Hematopoietic multipotent progenitor cell treated with erythropoietin and hydrocortisone succinate and interleukin-3 and kit ligand, for 6 days (in vitro differentiated cells): ENCODE measurements at places on chromosomes 2 and 18.

- peak; percentile 78 for DNase-seq
These were observed 387.8 kb downstream of the ZNF521 start for GRCh38 chr18:24964216-24964615.

DNA sequence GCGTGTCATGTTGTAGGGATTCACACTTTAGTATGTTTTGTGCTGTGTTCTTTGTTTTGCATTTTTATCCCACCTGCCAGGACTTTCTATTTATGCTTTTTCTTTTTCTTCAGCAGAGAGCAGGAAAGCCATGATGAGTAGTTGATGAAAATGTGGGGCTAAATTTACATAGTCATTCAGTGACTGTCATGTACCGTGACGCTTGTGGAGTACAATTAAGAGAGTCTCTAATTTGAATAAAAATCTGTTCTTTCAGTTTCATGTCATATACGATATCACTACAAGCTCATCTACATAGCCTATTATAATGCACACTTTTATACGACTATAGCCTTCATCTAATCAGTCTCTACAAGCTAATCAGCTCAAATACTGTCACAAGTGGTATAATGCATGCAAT lies 112.7 kb upstream of the SPATS2L start:
- DNase-seq: no peak

- no peak for DNase-seq
These were observed 37.6 kb downstream of the LMAN2L start for GRCh38 chr2:96702098-96702785.

DNA sequence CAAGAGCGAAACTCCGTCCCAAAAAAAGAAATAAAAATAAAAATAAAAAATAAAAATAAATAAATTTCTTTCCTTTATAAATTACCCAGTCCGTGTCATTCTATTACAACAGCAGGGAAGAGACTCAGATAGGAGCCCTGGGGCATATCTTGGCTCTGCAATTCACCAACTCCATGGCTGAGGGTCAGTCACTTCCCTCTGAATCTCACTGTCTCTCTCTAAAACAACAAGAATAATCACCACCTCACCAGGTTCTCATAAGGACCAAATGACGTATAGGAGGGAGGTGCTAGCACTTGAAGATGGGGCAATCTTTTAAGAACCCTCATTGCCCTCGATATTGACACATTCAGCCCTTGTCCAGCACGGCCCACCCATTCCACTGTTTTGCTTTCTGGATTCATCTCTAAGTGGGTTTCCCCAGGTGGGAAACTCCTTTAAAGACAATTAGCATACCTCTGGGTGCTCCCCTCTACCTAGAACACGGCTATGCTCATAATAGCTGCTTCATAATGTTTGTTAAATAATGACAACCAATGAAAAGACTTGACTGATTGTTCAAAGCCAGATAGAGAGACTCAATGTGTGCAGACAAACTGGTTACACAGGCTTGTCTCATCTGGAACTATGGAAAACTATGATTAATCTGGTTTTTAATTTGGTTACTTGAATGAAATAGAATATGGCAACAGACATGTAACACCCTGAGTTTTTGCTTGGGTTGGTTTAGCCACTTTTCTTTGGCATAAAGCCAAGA lies 15.1 kb downstream of the MYCN start:
- no peak for DNase-seq

- no peak for DNase-seq
These were observed 36.3 kb upstream of the CCDC68 start for GRCh38 chr18:54995421-54996143.

- no peak for DNase-seq
These were observed 181.8 kb downstream of the SNTG2 start for GRCh38 chr2:1132328-1132969.
